ENCODE measurements at places on chromosomes 1 and 21.

- no peak for DNase-seq
These were observed 8.1 kb upstream of the KTI12 start for GRCh38 chr1:52041551-52042185.

DNA sequence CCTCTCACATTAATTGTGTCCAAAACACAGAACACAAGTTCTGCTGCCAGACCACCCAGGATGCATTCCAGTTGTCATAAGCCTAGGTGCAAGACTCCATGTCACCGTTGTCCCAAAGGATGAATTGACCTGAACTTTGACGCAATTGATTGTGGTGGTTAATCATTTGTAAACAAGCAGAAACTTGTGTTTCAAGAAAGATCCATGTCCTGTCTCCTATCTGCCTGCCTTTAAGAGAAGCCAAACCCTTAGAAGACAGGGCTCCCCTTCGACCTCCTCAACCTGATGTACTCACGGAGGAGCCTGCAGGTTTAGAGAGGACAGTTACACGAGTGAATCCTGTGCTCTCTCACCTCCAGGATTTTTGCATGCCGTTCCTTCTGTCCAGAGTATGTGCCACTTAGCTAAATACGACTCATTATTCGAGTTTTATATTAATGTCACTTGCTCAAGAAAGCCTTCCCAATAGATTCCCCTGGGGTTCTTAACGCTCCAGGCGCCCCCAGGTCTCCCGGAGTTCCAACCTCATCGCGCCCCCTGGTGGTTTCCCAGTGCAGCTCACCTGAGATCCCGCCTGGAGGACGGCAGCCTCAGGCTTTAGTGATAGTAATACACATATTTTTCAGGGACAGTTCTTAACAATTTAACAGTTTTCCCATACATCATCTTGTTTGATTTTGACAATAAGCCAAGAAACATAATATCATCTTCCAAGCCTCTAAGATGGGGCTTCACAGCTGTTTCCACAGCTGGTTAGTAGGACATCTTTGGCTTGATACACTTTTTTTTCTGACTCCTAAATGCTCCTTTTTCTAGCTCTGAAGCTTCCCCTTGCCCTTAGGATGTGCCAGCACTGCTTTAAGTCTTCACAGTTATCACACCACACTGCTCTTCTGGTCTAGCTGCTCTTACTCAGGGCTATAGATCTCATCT is 2.4 kb upstream of the C8B start:
- DNase-seq = no peak

DNA sequence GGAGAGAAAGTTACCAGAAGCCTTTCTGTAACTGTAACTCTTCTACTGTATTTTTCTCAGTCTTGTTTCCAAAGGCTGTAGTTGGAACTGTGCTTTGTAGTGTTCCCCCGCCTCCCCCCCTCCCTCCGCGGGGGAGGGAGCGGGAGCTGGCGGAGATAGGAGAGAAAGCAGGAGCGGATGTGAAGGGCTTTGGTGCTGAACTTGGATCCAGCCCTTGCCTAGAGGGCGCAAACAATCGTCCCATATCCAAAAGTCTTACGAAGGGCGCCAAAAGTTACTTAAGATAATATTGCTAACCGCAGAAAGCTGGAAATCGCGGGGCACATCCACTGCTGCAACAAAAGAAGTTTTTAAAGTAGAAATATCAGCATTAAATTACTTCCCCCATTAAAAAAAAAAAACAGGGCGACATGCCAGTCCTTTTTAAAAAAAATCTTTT is 2.4 kb upstream of the NFIA start:
- no peak for DNase-seq

- no peak for DNase-seq
These were observed 342.0 kb downstream of the SIPA1L2 start for GRCh38 chr1:232287676-232288569.

GRCh38 chr1:76075188-76075489 is 593 bp downstream of the ST6GALNAC3 start:
- DNase-seq = no peak

DNA sequence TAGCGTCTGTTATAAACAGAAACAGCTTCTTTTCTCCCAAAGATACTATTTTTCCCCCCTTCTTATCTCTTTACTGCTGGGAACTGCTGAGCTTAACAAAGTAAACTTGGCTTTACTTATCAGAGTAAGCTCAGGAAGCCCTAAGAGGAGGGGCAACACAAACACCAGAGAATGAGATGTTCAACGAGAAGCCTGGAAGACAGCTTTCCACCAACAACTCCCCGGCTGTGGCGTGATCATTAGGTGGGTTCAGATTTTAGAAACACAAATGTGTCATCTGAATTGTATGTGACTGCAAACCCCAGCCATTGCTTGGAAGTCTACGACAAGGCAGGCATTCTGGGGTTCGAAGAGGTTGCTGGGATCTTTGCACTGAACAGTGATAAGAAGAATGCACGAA is 181.2 kb upstream of the ESRRG start:
- DNase-seq = no peak

DNA sequence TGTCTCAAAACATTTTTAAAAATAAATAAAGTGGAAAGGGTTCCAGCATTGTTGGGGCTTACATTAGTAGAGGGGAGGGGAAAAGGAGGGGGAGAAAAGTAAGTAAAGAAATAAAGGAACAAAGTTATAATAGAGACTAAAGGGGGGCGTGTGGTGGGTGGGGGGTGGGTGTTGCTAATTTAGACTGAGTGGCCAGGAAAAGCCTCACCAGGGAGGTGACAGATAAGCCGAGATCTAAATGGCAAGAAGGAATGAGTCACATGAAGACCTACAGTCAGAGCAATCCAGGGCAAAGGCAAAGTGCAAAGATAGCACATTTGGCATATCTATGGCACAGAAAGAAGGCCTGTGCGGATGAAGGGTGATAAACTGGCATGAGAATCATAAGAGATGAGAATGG is 7.5 kb downstream of the MPL start:
- DNase-seq = no peak

- no peak for DNase-seq
These were observed 6.5 kb upstream of the C2CD4D start for GRCh38 chr1:151846062-151846568.

GRCh38 chr1:105362438-105362837 is 1612.7 kb downstream of the AMY1C start:
- no peak for DNase-seq

- no peak for DNase-seq
These were observed 4.1 kb downstream of the C1orf74 start for GRCh38 chr1:209780268-209780667.

GRCh38 chr1:12296016-12296415 is 66.2 kb downstream of the VPS13D start:
- DNase-seq = no peak

GRCh38 chr1:12161662-12162458 is 4.9 kb upstream of the TNFRSF1B start:
- DNase-seq = peak; percentile 63

DNA sequence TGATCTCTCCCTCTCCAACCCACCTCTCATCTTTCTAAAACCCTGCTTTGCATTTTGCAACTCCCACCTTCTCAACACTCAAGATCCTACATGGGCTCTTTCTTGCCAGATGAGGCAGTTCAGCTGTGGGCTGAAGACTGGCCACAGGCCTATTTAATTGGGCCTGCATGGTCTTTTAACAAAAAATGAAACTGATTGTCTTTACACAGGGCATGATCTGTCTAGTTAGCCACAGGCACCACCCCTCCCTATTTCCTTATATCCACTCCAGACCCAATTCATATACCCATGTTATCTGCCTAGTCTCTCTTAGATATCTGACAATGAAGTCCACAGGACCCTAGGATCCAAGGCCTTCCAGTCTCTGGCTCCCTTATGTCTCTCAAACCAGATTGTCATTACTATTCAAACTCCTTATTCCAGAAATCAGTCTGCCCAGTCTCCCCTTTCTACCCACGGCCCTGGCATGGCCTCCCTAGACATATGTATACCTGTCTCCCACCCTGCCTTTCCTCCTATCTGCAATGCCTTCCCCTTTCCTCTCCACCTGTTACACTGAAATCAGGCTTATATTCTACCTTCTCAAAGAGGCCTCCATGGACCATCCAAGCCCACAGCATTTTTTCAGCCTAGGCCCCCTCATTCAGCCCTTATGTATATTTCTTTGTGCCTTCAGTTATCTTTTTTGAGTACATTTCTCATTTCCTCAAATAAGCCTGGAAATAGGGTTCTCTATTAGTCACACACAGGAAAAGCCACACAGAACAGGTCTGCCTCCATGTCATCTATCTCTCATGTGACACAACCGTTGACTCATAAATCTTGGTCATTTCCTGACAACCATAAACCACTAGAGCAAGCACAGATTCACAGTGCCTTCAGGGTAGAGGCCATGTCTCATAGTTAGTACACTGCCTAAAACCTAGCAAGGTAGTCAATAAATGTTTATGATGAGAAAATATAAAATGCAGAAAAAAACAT is 39.0 kb downstream of the LPAR3 start:
- DNase-seq = no peak

DNA sequence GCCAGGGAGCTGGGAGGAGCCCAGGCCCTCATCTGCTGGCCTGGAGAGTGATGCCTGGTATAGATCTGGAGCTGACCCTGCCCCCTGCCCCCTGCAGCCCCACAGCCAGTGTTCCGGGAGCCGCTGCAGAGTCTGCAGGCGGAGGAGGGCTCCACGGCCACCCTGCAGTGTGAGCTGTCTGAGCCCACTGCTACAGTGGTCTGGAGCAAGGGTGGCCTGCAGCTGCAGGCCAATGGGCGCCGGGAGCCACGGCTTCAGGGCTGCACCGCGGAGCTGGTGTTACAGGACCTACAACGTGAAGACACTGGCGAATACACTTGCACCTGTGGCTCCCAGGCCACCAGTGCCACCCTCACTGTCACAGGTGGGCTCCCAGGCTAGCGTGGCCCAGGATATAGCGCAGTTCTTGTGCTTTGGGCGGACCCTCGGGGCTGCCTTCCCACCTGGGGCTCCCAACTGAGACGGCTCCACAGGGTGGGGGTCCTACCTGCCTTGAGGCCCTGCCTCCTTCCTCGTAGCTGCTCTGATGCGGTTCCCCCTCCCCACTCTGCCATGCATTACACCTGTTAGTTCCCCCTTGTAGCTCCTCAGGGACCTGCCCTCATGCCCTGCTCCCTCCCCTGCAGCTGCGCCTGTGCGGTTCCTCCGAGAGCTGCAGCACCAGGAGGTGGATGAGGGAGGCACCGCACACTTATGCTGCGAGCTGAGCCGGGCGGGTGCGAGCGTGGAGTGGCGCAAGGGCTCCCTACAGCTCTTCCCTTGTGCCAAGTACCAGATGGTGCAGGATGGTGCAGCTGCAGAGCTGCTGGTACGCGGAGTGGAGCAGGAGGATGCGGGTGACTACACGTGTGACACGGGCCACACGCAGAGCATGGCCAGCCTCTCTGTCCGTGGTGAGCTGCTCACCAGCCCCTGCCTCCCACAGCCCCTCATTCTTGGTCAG is 98.7 kb downstream of the OBSCN start:
- no peak for DNase-seq

DNA sequence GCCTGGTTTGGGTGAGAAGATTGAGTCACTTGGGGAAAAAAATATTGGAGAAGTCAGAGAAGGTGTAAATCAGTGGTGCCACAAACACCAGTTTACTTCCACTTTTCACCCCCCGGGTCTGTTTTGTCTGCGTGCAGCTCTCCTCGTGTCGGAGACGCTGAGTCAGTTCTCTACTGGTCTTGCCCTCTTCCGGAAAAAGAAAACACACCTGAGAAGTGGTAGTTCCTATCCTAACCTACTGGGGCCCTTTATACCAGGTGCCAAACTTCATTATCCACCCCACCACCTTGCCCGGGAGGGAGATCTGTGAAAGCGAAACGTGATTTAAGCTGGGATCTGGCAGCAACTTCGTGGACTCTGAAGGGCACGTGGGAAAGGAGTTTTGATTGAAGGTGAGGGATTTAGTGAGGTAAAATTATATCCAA is 855 bp upstream of the IVNS1ABP start:
- DNase-seq = peak; percentile 45

DNA sequence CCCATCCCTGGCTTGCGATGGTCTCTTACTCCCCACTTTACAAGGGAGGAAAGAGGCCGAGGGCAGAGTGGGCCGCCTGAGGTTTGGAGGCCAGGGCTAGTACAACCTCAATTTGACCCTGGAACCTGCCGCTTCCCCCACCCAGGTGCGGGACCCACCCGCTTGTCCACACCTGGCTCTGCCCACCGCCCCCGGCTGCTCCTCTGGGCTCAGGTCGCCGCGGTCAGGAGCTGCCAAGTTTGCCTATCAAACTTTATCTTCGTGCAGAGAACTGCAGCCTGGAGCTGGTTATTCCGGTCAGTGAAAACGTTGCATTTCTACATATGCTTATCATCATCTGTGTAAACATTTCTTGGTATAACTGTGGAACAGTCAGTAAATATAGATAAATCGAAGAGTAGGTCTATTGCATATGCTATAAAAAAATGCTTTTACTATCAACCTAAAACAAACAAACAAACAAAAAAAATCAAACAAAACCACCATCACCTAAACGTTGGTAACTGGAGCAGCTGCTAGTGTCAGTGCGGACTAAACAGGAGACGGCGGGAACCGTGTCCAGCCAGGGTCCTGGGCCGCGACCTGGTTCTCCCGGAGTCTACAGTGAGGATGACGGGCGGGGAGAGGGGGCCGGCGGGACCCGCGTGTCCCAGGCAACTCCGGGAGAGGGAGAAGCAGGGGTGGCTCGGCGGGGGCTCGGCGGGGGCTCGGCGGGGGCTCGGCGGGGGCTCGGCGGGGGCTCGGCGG is 906 bp upstream of the ADARB1 start:
- DNase-seq = no peak

- no peak for DNase-seq
These were observed 77.5 kb downstream of the LPGAT1 start for GRCh38 chr1:211752951-211753486.

DNA sequence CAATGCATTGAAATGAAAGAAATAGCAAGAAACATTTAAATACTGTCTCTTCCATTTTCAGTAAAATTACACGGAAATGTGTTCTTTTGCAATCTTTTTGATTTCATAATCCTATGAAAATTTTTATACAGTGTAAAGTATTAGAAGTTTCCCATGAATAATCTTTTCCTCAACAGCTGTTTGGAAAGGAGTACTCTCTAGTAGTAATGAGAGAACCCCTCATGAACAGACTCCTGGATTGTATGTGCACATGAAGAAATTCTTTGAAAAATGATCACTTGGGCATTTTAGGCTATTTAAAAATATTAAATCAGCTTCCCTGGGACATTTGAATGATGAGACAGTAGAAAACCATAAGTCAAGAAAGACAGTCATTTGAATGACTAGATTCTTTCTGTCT is 64.4 kb downstream of the LHX9 start:
- no peak for DNase-seq

GRCh38 chr21:33619726-33620125 is 21.8 kb downstream of the CRYZL1 start:
- no peak for DNase-seq

DNA sequence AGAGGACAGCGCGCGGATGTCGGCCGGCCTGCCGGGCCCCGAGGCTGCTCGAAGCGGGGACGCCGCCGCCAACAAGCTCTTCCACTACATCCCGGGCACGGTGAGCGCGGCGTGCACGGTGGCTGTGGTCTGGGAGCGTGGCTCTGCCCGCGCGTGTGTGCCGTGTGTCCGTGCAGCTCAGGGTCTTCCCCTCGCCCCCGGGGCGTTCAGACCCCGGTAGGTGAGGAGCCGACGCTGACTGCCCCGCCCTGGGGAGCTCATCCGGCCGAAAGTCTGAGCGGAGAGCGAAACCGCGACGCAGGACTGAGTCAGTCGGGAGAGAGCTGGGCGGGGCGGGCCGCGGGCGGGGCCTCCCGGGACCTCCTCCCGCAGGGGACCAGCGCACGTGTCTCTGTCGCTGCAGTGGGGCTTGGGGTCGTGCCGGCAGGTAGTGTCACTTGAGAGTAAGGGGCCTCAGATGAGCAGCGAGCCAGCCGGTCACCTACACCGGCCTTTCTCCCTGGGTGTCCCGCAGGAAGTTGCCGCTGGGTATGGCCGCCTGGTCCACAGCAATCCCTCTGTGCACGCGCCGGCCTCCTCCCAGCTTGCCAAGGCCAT is 520 bp downstream of the PLEKHN1 start:
- DNase-seq = peak; percentile 81
